CD4-positive, alpha-beta T cell treated with Interleukin-10 for 1 hour (primary cell): ENCODE measurements at places on chromosomes 6 and 20.
A peak's percentile ranks its signal among the peaks of the same experiment; 100 is the strongest.

DNA sequence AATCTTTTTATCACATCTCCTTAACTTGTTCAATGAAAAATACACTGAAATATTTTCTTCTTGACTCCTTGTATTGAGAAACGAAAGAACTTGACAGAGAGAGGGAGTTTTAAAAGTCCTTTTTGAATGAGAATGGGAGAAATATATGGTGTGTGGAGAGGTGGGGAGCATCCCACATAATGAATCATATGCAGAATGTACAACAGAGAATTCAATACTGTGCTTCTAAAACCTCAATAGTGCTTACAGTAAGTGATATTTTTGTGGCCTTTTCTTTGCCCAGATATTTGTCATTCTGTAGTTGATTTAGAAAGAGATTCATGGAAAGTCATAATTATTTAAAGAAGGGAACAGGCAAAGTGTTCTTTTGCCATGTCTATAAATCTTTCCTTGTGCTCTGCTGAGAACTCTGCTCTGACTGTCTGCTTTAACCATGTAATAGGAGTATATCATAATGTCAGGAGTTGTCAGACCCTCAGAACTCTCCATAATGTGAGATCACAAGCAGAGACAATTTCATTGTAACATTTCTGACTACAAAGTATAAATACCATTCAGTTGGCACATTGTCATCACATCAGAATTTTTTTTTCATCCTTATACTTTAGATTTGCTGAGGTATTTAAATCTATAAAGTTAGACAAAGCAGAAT lies 32.8 kb upstream of the HS3ST5 start:
- DNase-seq, result no peak

- DNase-seq, result no peak
Measured at GRCh38 chr20:7346026-7346425, 578.5 kb downstream of the BMP2 start.

GRCh38 chr6:37131104-37131959 lies 38.6 kb upstream of the PIM1 start:
- no peak for DNase-seq

DNA sequence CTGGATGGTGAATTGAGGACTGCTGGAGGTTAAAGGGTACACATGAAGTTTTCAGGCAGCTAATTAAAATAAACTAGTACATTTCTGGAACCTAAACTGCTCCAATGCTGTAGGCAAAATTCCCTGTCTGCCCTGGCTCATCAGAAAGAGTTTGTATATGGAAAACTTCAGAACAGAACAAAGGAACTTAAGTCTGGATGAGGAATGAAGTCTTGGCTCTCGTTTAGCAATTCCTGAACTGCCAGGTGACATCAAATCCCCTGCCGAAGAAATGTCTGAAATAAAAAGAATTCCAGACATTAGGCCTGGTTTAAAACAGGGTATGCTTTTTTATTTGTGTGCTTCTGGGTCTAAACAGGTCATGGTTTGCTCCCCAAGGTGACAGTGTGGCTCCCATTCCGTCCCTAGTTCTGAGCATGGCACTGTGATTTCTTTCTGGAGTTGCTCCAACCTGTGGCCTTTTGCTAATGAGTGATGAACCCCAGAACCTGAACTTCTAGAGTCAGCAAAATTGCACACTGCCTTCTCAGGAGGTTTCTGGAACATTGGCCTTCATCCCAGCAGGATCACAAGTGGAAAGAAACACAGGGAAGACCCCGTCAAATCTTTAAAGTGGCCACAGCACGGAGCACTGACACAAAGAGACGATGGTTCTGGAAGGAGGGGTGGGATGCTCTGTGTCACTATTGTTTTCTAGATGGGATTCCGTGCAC lies 129.4 kb upstream of the NAA20 start:
- DNase-seq, result no peak

GRCh38 chr20:33796907-33797544 lies 14.1 kb upstream of the CHMP4B start:
- no peak for DNase-seq

- DNase-seq, result no peak
Measured at GRCh38 chr6:56484669-56485068, 158.0 kb downstream of the DST start.

- peak; percentile 42 for DNase-seq
Measured at GRCh38 chr6:89122625-89123024, 4.8 kb upstream of the SRSF12 start.

- DNase-seq, result peak; percentile 33
Measured at GRCh38 chr6:158769771-158770432, 49.3 kb downstream of the EZR start.

GRCh38 chr20:36527331-36528125 lies 13.8 kb upstream of the MYL9 start:
- DNase-seq, result no peak

DNA sequence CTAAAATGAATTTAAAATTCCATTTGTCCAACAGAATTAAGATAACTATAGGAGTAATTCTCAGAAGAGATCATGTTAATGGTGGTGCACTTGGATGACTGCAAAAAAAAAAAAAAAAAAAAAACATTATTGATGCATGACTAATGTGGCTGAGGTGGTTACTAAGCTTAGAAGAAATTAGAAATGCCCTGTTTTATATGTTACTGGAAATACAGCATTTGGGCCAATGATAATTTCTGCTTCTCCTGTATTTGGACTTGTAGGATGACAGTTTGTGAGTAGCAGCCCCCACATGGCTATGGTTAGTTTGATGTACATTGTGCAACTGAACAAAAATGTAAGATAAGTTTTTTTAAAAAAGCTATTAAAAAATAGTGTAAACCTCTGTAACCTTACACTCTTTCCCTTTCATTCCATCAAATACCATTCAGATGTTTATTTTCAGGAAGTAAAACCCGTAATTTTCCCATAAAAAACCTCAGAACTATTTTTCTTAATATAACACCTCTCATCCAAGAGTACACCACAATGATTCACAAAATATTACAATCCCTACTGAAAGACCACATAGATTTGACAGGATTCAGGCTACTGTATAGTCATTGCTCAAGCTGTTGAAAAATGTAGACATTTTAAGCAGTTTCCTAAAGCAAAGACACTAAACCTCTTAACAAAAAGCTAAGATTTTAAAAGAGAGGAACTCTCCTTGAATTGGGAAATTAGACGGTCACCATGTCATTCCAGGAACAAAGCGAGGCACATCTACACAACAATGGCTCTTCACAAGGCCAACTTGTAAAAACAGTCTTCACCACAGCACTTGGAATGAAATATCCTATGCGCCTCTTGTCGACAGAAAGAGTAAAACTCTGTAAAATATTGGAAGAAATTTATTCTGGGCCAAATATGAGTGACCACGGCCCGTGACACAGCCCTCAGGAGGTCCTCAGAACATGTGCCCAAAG lies 83.0 kb downstream of the WDR27 start:
- DNase-seq, result no peak

- DNase-seq, result no peak
Measured at GRCh38 chr6:318243-318890, 26.1 kb downstream of the DUSP22 start.

GRCh38 chr20:36154700-36155628 lies at the start of gene EPB41L1:
Gene EPB41L1 (plus strand): TSS chr20:36154740. CDS start chr20:36173778, 19,038 bp downstream.
- peak; percentile 4 for DNase-seq

DNA sequence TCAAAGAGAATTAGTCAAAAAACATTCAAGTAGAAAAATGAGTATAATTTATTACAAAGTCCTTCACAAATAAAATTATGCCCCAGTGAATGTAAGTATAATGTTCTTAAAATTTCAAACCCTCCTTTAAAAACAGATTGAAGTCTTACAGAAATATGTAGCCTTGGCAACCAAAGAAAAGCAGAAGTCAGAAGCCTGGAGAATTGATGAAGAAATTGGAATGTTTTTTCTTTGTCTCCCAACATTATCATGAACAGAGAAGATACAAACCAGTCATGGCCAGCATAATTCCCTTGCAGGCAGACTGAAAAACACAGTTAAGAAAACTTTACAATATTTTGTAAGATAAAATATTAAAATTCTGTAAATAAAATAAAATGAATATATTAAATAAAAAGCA lies 221.9 kb downstream of the TBC1D32 start:
- DNase-seq, result no peak

GRCh38 chr6:139941826-139942225 lies 567.4 kb upstream of the CITED2 start:
- DNase-seq, result no peak

- DNase-seq, result peak; percentile 33
Measured at GRCh38 chr6:139230391-139230840, 61.4 kb downstream of the TXLNB start.

DNA sequence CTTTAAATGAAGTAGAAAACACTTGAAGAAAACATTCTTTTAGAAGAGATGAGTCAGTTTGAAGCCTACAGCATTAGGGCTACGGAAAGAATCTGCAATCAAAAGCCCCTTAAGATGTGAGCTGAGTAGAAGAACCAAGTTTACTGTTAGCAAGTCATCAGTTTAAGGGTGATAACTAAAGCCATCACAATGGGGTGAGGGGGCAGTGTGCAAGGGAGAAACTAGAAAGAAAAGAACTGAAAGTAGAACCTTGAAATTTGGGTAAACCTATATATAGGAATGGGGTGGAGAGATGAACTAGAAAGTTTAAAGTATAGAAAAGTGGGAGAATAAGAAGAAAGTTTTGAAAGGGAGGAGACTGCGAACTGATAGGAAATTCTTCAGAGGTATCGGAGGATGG lies 212.9 kb downstream of the COL19A1 start:
- DNase-seq, result no peak

- DNase-seq, result no peak
Measured at GRCh38 chr20:5153612-5154542, 27.1 kb downstream of the CDS2 start.

DNA sequence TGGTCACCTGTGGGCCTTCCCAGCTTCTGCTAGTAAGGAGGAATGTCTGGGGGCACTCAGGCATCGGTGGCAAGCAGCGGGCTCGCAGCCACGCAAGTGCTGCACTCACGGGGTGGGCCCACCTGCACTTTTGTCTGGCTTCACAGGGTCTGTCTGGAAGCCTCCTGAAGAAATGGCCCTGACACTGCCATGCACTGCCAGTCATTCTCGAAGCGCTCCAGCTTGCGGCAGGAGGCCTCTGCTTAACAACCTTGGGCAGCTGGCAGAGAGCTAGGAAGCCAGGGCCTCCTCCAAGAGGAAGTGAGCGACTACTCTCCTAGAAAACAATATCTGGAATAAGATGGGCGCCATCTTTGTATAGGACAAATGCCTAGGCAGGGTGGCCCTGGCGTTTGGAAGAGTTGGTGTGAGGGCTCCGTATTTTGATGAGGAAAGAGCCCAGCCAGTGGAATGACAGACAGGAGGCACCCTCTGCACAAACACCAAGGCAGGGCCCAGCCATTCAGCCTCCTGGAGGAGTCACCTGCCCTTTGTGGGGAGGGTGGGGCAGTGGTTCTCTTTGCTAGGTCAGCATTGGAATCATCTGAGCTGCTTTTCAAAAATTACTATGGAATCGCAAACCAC lies 113.9 kb downstream of the SYNDIG1 start:
- DNase-seq, result no peak

GRCh38 chr6:160133441-160134336 lies 12.1 kb downstream of the SLC22A1 start:
- DNase-seq, result no peak

GRCh38 chr20:48938670-48939069 lies 17.2 kb downstream of the ARFGEF2 start:
- DNase-seq, result no peak

- DNase-seq, result no peak
Measured at GRCh38 chr20:2804852-2805688, 4.6 kb upstream of the CPXM1 start.

- no peak for DNase-seq
Measured at GRCh38 chr6:166591026-166591425, 4.5 kb upstream of the RAMACL start.

GRCh38 chr6:25446830-25447569 lies 167.8 kb downstream of the CARMIL1 start:
- DNase-seq, result no peak

- no peak for DNase-seq
Measured at GRCh38 chr20:50924261-50924920, 6.8 kb downstream of the ADNP start.

DNA sequence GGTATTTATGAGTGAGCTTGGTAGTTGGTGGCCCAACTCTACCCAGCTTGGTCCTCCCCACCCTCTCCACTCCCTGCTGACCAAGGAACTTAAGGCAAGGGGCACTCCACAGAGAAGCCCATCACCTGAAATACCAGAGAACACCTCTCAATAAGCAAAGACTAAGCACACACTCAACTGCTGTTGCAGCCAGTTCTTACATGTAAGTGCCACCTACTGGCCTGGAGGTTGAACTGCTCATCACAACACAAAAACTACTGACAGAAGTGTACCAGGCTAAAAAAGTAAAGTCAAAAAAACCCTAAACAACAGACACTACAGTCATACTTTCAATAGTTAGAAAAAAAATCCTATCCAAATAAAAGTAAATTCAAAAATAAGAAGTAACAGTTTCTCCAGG lies 146.2 kb downstream of the FAM83B start:
- no peak for DNase-seq

DNA sequence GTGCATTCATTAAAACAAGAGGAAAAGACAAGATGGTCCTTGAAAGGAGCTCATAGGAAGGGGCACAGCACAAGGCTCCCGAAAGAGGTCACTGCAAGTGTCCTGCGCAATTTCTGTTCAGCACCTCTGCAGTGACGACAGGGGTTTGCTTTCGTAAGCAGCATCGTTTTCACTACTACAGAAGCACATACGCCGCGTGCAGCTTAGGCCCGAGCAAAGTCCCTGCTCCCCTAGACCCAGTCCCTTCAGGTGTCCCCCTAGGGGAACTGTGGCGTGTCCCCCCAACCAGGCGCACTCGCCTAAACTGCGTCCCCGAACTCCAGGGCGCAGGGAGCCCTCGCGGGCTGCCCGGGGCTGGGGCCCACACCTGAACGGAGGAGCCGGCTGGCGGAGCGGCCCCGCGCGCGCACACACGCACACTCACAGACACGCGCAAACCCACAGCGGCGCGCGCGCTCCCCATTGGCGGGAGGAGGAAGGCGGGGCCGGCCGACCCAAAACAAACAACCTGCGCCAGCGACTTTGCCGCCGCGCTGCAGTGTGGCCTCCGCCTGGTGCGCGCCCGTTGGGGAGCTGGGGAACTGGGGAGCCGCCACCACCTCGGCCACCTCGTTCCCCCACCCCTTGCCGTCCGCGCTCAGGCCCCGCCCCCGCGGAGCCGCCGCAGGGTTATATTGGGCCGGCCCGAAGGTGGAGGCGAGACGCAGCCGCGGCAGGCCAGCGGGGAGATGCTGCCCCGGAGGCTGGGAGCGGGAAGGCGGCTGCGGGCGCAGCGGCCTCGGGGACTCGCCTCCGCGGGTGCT lies at the start of gene FOXQ1:
TSS of gene FOXQ1 (plus strand) at position 699 of the 803 bp plus-strand sequence. CDS start 607 bp downstream, outside the sequence.
- no peak for DNase-seq

DNA sequence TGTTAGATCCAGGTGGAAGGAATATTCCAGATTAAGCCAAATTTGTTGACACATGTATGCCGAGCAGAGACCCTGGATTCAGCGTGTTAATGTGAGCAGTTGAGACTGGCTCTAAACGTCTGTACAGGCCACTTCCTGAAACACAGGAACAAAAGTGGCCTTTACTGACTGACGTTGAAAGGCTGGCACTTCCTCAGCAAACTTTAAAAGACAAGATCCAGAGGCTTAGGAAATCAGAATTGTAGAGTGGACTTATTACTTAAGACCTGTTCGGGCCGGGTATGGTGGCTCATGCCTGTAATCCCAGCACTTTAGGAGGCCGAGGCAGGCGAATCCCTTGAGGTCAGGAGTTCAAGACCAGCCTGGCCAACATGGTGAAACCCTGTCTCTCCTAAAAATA lies 125.7 kb upstream of the ARID1B start:
- no peak for DNase-seq
